GM12891 (cell line): ENCODE measurements at places on chromosomes 1 and 21.

DNA sequence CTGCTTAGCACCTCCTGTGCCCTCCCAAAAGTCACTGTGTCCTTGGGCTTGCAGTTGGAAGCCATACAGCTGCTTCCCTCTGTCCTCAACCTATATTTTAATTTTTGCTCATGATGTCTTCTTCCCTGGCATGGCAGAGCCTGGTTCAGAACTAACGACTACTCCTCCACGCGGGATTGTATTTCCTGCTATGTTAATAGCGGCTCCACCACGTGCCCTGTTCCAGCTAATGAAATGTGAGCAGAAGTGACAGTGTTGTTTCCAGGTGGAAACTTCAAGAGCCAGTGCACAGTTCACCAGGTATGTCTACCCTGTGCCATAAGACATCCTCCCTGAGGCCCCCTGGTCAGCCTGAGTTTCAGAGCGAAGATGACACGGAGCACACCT, 52.1 kb downstream of the DHRS3 start:
- DNase-seq, result no peak

DNA sequence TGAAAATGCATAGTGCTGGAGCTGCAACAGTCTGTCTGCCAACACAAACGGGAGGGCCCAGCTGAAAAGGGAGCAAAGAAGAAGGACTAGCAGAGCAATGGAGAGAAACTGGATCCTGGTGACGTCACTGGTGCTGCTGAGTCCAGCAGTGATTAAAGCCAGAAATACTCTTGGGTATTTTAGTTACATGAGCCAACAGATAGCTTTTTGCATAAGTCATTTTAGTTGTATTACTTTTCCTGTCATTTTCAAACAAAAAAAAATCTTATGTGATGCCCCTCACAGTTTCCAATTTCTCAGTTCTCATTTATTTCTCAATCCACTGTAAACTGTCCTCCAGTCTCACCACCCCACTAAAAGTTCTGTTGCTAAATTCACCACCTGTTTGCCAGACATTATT, 38.7 kb upstream of the NEK7 start:
- no peak for DNase-seq

DNA sequence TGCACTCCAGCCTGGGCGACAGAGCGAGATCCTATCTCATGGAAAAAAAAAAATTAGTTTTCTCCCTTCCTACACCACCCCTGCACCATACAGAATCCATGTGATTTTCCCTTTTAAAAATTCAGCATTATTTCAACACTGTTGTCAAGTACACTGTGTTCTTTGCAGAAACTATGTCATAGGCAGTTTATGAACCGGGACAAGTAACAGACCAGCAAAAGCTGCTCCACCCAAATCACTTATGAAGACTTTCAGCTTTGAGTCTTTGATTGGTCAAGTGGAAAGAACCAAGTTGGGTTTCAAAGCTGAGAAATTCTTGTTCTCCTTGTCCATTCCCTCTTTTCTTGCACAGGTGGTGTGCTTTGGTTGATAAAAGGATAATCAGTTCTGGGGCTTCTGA, 173.0 kb downstream of the CDC7 start:
- DNase-seq, result no peak

DNA sequence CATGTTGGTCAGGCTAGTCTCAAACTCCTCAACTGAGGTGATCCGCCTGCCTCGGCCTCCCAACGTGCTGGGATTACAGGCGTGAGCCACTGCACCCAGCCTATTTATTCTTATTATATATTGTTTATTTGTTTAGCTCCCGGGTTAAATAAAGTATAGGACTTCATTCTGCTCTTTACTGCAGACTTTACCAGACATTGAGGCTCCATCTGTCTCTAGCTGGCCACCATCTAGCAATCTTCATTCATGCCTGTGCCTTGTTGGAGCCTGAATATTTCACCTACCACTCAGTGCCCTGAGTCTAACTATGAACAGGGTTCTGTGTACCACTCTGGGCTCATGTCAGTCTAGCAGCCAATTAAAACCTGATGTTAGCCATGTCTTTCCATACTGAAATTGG, 2.1 kb upstream of the DDAH1 start:
- DNase-seq, result no peak

- DNase-seq, result no peak
Measured at GRCh38 chr1:12636098-12636950, 7.6 kb upstream of the AADACL4 start.

- no peak for DNase-seq
Measured at GRCh38 chr1:94456736-94457135, 38.5 kb downstream of the ABCD3 start.

GRCh38 chr1:1401457-1402010, 2.4 kb upstream of the CCNL2 start:
- no peak for DNase-seq

DNA sequence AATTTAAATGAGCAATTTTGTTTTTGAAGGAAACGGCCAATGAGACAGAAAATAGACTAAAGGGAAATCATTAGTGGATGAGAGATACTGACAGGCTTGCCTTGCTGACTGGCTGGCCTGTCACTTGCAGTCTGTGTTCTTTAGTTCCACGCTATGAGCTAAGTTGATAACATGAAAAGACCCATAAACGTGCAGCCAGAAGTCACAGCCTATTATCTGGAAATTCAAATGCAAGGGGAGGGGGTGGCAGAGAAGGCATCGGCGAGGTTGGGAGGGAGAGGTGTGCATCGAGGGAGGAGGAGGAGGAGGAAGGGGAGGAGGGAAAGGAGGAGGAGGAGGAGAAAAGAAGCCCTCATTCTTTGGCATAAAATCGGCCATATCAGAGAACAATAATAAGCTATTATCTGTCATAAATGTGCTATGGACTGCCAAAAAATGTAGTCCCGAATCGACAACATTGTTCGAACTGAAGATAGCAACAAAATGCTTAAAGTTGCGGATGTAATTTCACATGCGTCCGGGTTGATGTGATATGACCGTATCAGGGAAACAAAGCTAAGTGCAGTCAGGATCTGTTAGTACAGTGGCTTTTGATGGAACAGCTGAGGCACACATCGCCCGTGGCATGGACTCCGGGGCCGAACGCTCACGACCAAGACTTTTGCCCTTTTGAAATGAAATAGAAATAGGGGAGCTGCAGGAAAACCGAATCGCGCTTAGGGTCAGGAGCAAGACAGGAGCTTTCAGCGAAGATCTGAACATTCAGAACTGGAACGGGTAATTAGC, 11.6 kb upstream of the BARHL2 start:
- no peak for DNase-seq

DNA sequence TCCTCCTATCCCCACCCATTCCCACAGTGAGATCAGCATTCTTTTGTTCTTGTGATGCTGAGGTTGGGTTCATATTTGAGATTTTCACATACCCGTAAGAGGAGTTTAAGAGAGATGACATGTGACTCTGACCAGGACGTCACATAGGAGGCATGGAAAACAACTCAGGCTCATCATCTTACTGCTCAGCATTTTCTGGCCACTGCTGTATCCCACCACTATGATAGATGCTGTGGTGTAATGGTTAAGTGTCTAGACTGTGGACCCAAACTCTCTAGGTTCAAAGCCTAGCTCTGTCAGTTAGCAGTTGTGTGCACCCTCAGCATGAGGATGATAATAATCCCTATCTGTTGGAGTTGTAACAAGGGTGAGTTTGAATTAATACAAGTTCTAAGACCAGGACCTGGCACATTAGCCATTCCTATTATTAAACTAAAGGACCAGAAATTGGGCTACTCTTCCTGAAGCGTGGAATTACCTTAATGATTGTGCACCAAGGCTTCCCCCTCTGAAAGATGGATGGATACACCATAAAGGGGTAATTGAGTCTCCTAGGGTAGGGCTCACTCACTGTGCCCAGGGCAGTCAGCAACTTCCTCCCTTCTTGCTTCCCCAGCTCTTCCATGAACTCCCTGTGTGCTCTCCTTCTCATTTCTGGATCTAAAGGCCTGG, 40.9 kb downstream of the LGR6 start:
- no peak for DNase-seq

DNA sequence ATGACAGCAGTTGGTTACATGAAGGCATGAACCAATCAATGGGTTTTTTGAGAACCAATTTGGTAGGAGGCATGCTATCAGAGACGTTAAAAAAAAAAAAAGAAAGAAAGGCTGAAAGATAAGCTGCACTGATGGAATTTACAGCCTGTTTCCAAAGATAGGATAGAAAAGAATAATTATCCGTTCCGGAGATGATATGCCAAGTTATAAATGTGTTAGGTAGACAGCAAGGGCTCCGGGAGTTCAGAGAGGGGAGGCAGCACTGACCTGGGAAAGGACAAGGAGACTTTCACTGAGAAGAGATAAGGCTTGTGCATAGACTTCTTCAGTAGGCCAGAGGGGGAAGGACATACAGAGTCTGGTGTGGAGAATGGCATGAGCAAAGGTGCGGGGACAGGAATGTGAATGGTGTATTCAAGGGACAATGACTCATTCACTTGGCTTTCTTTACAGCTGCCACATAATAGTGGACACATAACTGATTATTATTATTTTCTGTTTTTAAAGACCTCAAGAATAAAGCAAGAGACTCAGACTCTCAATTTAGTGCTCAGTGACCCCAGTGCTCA, 24.8 kb upstream of the ACBD6 start:
- no peak for DNase-seq

DNA sequence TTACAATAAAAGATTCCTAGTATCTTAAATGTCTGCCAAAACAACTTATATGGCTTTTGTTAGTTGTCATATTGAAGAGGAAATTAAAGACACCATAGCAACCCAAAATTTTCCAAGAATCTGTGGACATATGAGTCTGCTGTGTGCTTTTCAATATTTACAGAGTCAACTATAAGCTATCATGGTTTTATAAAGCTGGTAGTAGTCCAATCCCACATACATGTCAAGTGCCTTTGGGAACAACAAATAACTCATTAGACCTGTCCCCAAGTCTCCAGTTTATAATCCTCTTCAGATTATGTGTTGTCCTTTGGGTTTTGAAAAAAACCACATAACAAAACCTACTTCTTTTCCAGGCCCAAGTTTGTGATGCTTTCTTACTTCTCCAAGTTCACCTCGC, 293.8 kb upstream of the USP25 start:
- DNase-seq, result no peak

- DNase-seq, result no peak
Measured at GRCh38 chr1:206802401-206802800, 30.1 kb upstream of the IL10 start.

DNA sequence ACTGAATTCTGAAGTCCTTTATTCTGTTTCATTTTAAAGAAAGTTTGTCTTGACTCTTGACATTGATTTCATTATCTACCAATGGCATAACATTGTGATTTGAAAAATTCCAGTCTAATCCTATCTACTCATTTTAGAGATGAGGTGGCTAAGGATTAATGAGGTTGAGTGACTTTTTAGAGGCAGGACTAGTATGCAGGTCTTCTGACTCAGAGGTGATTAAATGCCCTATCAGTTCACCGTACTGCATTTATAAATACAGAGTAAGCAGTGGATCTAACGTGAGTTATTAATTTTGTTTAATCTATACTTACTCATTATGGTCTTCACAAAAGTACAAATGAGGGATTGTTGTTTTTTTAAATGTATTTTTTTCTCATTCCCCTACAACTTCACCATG, 277.6 kb downstream of the PTBP2 start:
- DNase-seq, result no peak

DNA sequence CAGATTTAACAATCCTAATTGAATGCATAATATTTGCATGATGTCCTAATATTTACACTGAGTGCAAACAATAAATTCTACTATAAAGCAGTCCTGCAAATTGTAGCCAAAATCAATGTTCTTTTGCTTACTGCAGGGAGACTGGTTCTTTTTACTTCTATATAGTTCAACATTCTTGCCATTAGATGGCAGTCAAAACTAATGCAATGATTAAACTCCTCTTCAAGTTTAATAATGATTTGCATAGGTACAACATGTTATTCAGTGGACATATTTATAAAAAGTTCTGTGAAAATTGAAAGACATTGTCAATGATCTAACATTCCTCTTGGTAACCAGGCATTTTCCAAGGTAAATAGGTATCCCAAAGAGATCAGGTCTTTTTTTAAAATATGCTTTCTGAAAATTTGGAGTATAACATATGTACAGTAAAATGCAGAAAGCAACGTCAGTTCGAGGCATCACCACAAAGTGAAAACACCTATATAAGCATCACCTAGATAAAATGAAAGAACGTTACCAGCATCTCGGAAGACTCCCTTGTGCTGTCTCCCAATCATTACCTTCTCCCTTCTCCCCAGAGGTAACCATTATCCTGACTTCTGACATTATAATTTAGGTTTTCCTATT, 9.8 kb upstream of the FNBP1L start:
- DNase-seq, result no peak

DNA sequence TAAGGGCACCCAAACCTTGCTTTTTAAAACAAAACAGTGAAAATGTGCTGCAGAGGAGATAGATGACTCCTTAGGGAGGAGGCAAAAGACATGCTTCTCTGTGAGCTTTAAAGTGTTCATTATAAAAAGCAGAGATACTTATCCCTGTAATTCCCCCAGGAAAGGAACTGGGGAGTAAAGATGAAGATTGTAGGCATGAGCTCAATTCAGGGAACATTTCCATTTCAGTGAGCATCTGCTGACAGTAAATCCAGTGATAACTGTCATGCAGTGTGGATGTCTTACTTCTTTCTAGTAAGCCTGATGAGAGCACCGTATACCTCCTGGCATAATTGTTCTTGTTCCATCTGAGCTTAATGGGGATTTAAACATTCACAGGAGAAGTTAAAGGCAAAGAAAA, 1296.5 kb downstream of the MRPL39 start:
- DNase-seq, result no peak

DNA sequence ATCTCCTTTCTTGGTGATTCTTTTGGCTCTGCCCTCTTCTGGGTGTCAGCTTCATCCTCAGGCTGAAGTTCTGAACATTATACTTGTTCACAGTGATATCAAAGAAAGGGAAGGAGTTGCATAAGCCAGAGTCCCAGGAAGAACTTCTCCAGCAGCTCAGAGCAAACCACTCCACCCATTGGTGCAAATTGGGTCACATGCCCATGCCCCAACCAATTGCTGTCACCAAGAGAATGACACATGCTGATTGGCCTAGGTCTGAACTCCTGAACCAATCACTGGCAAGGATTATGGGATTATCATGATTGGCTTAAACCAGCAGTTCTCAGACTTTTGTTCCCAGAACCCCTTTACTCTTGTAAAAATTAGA, 256.5 kb upstream of the TMEM51 start:
- no peak for DNase-seq

GRCh38 chr1:47886141-47886540, 111.0 kb downstream of the TRABD2B start:
- no peak for DNase-seq

DNA sequence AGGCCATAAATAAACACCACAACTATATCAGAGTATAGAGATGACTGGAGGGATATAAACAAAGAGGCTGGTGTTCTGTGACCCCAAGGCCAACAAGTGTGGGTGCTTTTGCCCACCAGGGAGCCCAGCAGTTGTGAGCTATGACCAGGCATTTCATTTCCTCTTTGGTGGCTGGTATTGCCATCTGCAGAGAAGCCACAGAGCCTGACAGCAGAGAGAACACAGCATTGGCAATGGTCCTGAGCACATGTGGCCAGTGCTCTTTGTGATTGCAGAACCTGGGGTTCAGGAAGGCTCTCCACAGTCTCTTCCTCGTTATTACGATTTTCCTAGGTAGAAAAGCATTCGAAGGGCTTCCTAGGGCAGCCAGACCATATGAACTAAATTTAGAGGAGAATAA, 112.3 kb downstream of the TM2D1 start:
- DNase-seq, result no peak
